ENCODE measurements at places on chromosomes 16 and 17.

GRCh38 chr16:89823087-89823823 lies 5.0 kb upstream of the SPIRE2 start:
- no peak for DNase-seq

DNA sequence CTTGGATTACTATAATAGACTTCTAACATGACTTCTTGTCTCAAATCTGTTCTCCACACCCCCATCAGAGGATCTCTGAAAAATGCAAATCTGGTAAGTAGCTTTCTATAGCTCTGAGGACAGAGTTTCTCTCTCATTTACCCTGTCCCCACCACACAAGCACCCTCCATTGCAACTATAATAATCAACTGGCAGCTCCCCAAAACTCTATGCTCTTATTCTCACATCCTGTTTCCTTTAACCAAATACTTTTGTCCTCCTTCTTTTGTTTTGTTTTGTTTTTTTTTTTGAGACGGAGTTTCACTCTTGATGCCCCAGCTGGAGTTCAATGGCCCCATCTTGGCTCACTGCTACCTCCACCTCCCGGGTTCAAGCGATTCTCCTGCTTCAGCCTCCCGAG lies 73.4 kb downstream of the HELZ start:
- no peak for DNase-seq

- no peak for DNase-seq
These were observed 7.6 kb downstream of the MRM1 start for GRCh38 chr17:36608794-36609497.

DNA sequence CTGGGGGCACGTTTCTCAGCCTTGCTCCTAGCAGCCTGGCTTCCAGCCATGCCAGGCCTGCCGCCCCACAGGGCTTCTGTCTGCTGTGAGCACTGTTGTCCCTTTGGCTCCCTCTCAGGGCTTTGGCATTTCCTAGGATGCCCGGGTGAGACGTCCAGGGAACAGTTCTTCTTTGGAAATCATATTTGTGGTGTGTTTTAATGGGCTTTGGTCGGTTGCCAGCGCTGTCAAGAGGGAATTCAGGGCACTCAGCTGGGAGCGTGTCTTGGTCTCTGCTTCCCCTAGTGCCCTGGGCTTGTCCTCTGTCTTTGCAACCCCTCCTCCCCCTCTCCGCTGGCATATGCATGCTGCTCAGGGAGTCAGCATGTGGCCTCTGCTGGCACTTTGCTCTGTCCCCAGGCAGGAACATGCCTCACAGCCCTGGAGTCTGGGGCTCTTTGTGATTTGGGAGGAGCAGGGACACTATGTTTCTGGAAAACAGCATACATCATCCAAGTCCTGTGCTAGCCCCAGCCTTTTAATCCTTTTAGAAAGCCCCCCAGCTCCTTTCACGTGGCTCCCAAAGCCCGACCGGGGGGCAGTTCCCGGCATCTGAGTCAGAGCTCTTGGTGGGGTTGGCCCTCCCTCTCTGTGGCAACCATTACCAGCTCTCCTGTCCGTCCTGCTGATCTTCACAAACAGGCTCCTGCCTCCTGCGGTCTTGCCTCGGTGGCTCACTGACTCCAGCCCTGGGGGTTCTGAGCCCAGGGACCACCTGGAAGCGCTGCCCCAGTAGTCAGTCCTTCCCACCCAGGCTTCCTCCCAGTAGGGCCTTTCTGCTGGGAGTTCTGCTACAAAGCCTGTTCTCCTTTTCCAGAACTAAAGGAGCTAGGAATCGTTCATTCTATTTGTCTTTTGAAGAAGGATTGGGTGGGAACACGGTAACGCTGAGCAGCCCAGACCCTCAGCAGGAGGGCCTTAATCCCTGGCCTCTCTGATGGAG lies 26.7 kb downstream of the SAP30BP start:
- no peak for DNase-seq

- peak; percentile 40 for DNase-seq
These were observed 218 bp downstream of the TNRC6C start for GRCh38 chr17:77958716-77959125.

DNA sequence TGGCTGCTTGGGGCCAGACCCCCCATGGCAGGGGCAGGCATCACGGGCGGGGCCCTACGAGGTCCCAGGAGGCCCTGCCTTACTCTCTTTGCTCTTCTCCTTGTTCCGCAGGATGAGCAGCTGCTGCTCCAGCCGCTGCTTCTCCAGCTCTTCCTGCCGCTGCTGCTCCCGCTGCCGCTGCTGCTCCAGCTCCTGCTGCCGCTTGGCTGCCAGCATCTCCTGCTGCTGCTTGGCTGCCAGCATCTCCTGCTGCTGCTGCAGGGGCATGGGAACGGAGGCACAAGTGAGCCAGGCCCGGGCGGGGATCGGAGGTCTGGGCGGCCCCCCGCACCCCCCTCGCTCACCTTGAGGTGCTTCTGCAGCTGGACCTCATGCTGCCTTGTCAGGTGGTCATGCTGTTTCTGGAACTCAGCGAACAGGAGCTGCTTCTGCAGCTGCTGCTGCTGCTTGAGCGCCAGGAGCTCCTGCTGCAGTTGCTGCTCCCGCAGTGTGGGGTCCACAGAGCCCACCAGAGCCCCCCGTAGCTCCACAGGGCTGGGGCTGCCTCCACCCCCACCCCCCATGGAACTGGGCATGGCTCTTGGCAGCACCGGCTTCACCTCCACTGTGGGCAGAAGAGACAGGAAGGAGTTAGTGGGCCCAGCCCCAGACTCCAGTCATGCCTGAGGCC lies 22.8 kb downstream of the G6PC3 start:
- DNase-seq = no peak

GRCh38 chr17:34099859-34100515 lies 155.1 kb upstream of the CCL2 start:
- no peak for DNase-seq

- DNase-seq = no peak
These were observed 380.3 kb downstream of the SNX29 start for GRCh38 chr16:12356632-12357340.

GRCh38 chr16:5381481-5381880 lies 283.9 kb upstream of the EEF2KMT start:
- no peak for DNase-seq

DNA sequence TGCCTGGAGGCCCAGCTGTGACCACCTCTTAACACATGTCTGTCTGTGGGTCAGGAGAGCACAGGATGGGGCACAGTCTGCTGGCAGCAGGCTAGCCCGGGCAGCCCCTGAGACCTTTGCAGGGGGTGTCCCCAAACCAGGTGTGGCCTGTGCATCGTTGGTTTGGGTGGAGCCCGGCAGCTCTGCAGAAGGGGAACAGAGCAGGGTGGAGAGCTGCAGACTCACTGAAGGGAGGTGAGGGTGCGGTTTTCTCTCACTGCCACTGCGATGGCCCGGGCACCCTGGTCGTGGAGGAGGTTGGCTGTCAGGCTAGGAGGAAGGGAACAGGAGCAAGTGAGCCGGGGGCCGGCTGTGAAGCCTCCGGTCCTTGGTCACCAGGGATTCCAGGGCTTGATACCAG lies 28.8 kb downstream of the NLRC3 start:
- no peak for DNase-seq

GRCh38 chr16:60295451-60295850 lies 1561.3 kb upstream of the GOT2 start:
- DNase-seq = no peak

DNA sequence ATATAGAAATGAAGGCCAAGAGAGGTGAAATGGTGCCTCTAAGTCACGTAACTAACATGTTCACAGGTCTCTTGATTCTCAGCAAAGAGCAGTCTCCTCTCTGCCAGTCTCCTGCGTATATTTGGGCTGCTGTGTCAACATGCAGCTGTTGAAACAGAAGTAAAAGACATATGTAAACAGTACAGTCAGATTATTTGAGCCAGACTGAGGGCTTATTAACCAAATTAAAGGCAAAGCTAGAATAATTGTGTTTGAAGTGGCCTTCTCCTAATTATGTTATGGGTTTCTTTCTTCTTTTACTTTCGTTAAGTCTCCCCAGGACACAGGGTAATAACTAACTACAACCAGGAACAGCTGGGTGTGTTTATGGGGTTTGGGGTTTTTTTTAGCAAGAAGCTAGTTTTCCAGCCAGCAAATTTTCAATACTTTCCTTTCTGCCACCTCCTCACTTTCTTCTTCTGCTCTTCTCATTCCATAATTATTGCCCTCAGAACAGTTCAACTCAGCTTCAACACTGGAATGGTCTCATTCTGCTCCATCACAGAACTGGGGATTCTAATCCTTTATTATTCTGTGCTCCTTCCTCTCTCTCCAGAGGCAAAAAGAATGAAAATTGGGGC lies 18.4 kb downstream of the G6PC1 start:
- DNase-seq = no peak

GRCh38 chr17:42075789-42076188 lies 22.5 kb downstream of the ZNF385C start:
- DNase-seq = no peak

- DNase-seq = no peak
These were observed 44.7 kb upstream of the KCNJ16 start for GRCh38 chr17:70030371-70030770.

- peak; percentile 82 for DNase-seq
These were observed 11.5 kb downstream of the SLC35B1 start for GRCh38 chr17:49696233-49696761.

DNA sequence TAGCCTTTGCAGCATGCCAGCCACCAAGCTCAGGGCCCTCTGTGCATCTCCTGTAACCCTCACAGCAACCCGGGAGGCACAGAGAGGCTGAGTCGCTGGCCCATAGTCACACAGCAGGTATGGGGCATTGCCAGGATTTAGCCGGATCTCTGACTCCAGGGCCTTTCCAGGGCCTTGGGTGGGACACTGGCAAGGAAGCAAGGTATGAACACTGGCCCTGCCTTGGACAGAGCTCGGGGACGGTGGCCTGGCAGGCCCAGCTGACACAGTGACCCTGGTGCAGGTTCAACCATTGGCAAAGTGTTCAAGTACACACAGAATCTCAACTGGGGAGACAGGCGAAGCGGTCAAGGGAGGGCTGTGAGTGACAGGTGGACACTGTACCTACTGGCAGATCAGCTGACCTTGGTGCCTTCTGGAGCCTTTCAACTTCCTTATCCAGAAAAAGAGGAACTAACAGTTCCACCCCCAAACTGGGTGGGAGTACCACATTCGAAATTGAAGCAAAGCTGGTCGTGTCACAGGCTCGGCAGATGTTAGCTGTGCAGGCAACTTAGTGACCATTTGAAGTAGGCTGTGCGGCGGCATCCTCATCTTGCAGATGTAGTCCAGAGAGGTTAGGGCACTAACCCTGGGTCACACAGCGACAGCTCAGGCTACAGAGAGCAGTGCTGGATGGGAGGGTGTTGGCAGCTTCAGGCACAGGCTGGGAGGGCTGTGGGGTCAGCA lies 287.4 kb downstream of the SEC14L1 start:
- DNase-seq = no peak

DNA sequence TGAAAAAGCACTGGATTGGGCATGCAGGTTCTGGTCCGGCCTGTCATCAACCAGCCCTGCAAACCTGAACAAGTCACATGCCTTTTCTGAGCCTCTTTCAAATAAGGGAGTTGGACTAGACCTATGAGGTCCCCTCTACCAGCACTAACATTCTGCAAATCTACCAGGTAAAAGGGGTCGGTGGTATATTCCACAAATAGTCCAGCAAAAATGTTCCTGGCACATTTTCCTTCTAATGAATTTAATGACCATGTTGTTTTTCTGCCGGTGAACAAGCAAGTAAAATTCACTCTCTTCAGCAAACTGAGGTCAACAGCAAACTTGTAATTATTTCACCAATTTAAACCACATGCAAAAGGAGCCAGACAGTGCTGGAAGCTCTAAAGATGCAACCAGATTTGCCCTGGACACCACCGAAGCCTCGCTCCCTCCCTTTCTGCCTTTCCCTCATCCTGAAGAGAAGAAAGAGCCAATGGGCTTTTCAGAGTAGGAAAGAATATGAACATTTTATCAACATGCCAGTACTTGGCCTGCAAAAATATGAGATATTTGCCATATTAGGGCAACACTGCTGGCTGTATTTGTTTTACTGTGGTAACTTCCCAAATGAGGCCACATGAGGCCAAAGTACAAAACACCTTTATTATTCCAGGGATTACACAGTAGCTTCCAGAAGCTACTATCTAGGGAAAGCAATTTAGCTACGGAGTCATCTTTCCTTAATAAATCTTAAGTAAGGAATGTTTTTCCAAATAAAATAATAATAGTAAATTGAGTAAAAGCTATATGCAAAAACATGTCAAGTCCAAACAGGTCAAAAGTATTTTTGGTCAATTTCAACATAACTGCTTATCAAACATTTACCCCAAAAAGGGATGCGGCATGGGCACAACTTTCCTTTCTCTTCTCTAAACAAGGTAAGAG lies 45.0 kb downstream of the USP31 start:
- DNase-seq = no peak

- no peak for DNase-seq
These were observed 353.1 kb upstream of the MON1B start for GRCh38 chr16:76837872-76838271.

DNA sequence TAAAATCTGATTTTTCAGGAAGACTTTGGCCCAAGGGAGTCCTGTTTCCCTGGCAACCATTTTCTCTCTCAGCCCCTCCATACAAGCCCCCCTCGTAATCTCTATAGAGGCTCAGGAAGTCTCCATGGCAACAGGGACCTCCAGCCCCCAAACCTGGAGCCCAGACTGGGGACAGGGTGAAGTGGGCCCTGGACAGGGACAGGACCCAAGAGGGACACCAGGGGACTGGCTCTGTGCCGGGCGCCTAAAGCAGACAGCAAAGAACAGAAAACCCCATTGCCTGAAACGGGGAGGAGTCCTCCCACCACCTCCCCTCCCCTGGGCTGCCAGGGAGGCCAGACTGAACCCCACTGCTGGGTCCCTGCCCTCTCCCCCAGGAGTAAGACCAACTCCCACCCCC lies 40.6 kb downstream of the CPNE2 start:
- no peak for DNase-seq

DNA sequence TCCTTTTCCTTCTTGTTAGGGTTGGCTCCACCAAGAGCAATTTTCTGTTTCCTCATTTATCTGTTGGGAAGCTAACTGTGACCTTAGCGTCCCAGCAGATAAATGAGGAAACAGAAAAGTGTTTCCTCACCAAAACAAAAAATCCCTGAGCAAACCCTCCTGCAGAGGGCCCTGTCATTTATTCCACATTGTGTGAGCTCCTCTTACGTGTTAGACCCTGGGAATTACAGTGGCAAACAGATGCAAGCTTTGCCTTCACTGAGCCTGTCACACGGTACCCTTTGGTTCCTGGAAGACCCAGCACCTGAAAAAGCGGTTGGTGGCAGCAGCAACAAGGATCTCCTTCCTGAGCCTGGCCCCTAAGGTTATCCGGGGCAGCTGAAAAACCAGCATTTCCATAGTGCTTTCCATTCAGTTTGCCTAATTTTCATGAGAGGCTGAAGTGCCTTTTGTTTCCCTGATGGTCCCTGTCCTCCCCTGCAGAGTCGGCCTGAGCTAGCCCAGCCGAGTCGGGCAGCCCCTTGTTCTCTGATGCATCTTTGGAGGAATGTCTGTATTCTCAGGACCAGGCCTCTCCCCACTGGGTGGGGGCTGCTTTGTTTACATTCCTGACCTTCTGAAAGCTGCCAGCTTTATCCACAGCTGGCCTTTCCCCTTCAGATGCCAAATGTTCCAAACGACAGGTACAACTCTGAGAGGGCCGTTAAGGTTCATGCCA lies 34.7 kb downstream of the YPEL2 start:
- DNase-seq = no peak

- no peak for DNase-seq
These were observed 61.4 kb downstream of the TMEM100 start for GRCh38 chr17:55661256-55661758.

GRCh38 chr17:74041869-74042640 lies 161.4 kb upstream of the RPL38 start:
- DNase-seq = no peak

- DNase-seq = no peak
These were observed 309 bp downstream of the FOXJ1 start for GRCh38 chr17:76140661-76141211.

GRCh38 chr17:69637446-69638156 lies 223.1 kb downstream of the MAP2K6 start:
- DNase-seq = no peak

GRCh38 chr17:30379303-30379902 lies 676 bp downstream of the CPD start:
- DNase-seq = peak; percentile 48
